Bone marrow (tissue), 2 donors: ENCODE measurements at places on chromosomes 16 and 17.

- DNase-seq = peak; percentile 45
Measured at GRCh38 chr17:50117202-50118051, 12.5 kb downstream of the SAMD14 start.

GRCh38 chr17:63498626-63499195, 21.9 kb downstream of the ACE start:
- DNase-seq = no peak

- no peak for DNase-seq
Measured at GRCh38 chr17:39754958-39755553, 17.3 kb downstream of the GRB7 start.

DNA sequence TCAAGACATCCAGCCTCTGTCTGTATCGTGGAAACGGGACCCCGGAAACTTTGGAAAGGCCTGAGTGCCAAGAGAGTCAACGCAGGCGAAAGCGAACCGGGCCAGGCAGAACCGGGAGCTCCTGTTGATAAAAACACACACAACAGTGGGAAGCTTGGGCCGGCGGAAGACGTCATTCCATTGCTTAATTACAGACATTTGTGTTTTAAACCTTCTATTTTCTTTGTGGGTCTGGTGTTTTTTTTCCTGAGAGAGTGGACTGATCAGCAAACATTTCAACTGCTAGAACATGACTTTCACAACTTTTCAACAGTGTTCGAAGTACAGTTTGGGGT, 878 bp upstream of the RNF157 start:
- no peak for DNase-seq

- DNase-seq = no peak
Measured at GRCh38 chr16:79064256-79064972, 536.1 kb downstream of the MAF start.
